A673 (cell line): ENCODE measurements at places on chromosomes 2 and 18.

DNA sequence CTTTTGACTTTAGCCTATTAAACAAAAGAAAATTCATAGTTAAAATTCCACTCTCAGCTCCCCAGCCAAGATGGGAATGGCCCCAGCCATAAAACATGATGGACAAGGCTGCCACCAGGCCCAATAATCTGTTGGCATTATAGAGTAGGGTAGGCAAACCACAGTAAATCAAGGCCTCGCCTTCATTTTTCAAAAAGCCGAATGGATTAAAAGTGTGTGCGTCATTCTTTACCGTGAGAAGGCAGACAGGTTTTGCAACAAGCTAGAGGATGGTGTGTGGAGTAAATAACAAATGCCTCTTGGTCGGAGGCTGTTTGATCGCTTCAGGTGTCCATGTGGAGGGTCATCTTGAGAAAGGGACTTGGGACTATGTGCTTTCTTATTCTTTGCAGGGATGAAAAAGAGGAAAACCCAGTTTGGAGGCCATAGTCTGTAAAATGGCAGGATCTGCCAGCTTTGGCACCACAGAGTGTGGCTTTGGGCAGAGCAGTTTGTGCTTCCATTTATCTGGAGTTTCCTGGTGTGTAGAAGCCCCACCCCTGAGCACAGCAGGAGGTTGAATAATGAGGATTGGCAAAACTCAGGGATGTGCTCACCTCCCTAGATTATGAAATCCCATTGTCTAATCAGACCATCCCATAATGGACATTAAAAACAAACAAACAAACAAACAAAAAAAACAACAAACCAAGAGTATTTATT is 57.1 kb upstream of the ITGB6 start:
- DNase-seq, result no peak

DNA sequence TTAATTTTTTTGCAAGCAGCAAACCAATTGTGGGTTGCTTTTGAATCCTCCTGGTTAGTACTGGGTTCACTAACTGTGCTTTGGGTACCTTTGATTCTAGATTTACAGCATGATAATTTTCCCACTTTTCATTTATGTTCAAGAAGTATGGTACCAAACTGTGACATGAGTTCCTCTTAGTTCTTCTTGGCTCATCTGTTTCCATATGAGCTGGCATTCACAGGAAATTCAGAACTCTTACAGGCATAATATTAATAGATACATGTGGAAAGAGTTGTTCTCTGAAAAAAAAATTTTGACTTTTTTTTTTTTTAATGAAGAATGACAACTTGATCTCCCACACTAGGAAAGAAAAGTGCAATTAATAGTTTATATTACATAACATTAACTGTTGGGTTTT is 59.4 kb downstream of the FMNL2 start:
- no peak for DNase-seq

DNA sequence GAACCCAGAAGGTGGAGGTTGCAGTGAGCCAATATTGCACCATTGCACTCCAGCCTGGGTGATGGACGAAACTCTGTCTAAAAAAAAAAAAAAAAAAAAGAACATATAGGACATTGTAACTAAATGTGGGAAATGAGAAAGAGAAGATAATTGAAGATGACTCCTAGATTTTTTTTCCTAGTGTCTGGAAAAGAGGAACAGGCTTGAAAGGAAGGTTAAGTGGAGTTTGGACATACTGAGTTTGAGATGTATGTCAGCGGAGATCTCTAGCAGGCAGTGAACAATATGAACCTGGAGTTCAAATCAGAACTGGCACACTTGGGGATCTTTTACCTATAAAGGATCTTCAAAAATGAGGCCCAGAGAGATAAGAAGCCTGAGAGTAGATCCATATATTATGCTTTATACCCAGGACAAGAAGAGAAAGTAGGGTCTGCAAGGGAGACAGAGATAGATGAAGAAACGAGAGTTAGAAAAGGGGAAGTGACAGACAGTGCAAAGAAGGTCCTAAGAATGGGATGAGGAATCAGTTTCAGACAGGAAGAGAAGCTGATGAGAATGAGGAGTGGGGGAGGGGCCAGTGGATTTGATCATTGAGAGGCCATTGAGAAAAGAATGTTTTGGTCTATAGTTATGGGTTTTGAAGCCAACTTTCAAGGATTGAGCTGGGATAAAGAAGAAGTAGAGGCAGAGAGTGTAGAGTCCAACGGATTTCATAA is 46.9 kb upstream of the CD28 start:
- no peak for DNase-seq

DNA sequence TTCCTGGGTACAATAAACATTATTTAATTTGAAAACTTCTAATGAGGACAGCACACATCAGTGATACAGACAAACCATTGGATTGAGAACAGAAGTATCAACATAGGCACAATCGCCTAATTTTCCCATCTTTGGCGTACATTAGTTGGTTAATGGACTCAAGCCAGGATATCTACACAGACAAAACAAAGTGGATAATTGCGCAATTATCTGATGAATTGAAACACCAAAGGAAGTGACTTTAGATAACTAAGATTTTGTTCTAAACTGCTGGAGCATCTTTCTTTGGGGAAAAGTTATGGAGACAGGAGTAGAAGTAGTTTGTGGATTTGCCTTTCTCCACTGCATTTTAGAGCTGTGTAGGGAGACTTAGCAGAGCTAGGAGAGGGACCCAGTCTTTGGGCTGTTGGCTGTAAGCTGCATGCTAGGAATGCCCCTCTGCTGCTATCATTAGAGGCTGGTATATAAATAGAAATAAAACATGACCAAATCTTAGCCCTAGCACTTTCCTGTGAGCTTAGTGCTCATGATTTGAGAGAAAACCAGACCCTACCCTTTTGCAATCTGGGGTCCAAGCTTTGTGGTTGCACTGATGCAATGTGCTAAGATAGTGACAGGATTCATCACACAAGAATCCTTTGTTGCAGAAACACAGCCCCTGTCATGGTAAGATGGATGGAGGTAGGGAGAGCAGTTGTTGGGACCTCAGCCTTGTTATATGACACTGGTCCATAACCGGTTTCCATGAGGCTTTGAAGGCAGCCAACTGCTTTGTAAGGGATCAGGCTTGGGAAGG is 264.5 kb upstream of the PIK3C3 start:
- no peak for DNase-seq

GRCh38 chr18:60295674-60296073 is 76.9 kb downstream of the MC4R start:
- no peak for DNase-seq

DNA sequence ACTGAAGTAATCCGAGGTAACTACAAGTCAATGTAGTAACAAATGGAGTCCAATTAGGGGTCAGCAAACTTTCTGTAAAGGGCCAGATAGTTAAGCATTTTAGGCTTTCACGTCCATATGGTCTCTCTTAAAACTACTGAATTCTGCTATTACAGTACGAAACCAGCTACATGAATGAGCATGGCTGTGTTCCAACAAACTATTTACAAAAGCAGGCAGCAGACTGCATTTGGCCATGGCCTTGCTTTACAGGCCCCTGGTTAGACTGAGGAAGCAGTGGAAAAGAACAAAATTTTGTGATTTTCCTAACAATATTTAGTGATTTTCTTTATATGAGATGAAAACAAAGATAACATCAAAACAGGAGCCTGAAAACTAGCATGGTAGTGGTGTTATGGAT is 64.0 kb downstream of the RTN4 start:
- DNase-seq, result no peak

GRCh38 chr18:44786688-44787087 is 106.0 kb downstream of the SETBP1 start:
- DNase-seq, result no peak

DNA sequence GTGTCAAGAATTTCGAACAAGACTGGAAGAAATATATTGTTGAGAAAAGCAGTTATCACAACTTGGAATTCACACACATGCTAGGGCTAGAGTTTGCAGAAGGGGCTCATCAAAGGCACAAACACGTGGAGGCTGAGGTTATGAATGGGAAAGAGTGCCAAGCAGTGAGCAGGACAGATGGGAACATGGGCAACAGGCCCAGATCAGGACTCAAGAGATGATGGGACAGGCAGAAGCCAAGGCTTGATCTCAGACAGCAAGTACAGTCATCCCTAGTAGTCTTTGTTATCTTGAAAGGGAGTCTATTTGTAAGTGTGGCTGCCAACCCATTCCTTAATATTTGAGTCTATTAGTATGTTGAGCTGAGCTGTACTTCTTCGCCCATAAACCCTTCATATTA is 22.2 kb upstream of the EPC2 start:
- no peak for DNase-seq

DNA sequence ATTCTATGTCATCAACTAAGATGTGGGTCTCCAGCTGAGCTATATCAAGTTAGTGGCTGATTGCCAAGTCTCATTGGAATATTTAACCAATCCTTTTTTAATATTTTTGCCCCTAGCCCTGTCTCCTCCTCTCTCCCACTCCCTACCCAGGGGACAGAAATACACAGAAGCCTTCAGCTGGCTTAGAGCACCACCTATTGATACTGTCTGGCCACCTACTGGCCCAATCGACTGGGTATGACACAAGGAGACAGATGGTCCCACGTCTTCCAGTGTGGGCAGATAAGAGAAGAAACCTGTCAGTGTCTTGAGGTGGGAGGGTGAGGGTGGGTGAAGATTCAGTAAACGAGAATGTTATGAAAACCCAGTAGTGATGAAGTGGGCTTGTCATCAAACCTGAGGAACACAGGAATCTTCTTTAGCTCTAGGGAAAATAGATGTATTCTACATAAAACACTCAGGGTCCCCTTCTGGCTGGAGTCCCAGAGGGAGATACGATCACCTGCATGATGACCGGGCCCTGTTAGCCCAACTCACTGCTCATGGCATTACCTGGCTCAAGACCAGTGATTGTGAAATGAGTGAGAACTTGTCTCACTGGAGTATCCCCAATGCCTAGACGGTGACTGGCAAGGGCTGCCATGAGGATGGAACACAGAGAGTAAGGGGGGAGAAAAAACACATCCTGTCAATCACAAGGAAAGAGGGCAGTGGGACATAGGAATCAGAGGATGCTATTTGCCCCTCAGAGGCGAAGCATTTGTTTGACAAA is 26.7 kb downstream of the POLR1A start:
- DNase-seq, result peak; percentile 20

DNA sequence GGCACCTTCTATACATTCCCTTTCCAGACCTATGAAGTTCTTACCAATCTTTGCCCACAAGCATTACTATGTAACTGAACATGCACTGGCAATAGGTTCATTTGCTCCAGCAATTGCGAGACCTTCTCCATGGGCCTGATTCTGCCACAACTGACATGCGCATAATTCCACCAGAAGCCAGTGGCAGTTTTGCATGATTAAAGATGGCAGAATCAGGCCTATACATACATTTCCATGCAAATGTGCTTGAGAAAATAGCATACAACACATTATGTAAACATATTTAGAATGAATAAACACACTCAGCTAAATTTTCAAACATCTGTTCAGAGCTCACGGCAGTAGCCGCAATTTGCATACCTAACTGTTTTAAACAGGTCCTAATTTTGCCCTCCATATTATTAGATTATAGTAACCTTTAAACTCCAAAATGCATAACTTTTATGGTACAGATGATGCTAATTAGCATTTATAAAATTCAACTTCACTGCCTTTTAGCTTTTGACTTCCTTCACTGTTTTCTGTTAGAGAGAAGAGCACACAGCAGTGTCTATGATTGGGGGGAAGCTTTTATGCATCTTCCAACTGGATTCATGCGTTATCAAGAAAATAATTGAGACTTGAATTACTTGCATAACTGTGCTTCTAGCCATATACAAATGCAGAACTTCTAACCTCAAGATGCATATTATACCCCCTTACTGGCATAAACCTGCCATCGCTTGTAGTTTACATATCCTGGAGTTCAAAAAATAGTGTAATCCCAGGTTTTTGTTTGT is 155.3 kb upstream of the CDH19 start:
- DNase-seq, result no peak

DNA sequence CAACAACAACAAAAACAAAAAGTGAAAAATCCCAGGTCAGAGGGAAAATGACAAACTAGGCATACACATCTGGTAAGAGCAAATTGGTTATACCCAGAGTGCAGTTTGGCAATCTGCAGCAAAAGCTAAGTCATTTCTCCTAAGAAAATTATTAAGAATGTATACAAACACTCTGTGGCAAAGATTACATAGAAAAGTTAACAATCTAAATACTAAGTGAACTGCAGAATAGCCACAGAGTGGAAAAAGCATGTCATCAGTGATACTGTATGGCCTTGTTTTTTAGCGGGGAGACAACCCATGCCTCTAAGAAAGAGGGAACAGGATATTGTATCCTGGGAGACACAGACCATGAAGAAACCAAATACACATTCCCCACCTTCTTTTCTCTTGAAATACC is 136.0 kb upstream of the ITGB6 start:
- DNase-seq, result no peak

DNA sequence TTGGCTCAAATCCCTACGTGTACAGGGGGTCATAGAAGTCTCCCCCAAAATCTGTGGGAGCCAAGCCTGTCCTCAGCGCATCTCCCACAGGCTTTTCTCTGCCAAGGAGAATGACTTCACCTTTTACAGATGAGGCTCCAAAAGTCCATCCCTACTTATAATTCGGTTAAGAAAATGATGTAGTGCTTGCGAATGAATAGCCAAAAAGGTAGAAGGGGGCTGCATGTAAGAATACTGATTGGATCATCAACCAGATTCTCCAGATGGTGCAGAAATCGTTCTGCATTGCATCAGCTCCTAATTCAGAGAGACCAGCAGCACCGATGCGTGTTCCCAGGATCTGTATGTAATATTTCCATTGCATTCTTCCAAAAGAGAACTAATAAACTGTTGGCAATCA is 91.9 kb downstream of the EPHA4 start:
- DNase-seq, result no peak

DNA sequence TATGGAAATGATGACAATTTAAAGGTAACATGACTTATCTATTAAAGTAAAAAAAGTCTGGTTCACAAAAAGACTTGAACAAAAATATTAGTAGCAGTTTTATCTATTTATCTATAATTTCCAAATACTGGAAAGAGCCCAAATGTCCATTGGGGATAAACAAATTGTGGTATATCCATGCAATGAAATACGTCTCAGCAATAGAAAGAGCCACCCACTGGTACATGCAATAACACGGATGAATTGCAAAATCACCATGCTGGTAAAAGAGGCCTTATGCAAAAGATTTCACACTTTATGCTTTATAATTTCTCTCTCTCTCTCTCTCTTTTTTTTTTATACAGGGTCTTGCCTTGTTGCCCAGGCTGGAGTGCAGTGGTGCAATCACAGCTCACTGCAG is 91.4 kb upstream of the ASAP2 start:
- DNase-seq, result no peak

- DNase-seq, result no peak
These were observed 68.1 kb upstream of the SPTBN1 start for GRCh38 chr2:54388076-54388475.

DNA sequence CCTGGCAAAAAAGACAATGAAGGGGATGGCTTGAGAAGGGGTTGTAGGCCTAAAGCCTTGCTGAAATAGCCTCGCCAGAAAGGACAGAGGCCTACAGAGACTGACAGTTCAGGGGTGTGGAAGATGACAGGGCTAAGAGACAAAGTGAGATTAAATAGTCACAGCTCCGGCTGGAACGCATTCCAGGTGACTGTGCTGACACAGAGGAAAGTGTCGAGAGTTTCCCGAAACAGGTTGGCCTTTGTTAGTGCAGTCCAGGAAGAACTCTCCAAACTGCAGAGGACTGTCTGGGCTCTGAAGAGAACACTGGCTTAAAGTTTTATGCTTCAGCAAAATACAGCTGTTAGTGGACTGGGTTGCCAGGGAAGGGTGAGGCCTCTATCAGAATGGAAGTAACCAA is 52.8 kb downstream of the METTL4 start:
- no peak for DNase-seq
